ENCODE measurements at places on chromosomes 13 and 19. TPM values are rescaled to one million over a fixed set of nuclear protein-coding genes. Genes with fewer than 3 reads are reported as not detected.

- DNase-seq: peak; percentile 42
These were observed 10.6 kb downstream of the CAPN12 start for GRCh38 chr19:38733493-38734175.

- no peak for DNase-seq
These were observed 11.8 kb upstream of the ZNF543 start for GRCh38 chr19:57308514-57308913.

DNA sequence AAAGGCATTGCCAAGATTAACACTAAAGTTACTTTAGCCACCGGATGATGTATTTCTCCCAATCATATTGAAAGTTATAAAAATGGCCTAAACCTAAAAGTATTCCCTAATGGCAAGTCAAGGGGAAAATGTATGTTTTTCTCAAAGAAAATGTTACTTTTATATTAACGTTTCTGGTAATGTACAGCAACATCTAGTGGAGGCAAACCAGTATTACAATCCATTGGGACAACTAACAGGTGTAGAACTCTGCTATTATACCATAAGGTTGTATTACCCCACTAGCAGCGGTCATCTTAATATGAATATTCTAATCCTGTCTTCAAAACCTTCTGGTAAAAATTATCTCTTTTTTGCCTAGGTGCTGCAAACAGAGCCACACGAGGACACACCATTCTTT lies 69.2 kb downstream of the ZNF100 start:
- DNase-seq: no peak

HAUS8 gene
- 10.8 TPM for total RNA-seq

DNA sequence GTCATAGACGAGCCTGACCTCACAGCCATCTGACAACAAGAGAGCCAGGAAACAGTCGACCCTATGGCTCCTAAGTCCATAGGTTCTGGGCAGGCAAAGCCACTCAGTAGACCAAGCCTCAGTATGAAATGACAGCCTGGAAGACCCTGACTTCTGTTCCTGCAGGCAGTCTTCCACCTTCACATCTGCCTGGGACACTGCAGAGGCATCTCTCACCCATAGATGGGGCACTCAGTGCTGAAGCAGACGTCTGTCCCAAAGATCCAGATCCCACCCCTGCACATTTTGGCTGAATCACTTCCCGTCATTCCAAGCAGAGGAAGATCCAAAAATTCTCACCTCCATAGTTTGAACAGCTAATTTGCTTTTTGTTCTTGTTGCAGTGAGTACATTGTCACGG lies 139.3 kb upstream of the ZNF507 start:
- no peak for DNase-seq

- DNase-seq: no peak
These were observed 5.4 kb upstream of the PPP1R37 start for GRCh38 chr19:45087531-45087930.

DNA sequence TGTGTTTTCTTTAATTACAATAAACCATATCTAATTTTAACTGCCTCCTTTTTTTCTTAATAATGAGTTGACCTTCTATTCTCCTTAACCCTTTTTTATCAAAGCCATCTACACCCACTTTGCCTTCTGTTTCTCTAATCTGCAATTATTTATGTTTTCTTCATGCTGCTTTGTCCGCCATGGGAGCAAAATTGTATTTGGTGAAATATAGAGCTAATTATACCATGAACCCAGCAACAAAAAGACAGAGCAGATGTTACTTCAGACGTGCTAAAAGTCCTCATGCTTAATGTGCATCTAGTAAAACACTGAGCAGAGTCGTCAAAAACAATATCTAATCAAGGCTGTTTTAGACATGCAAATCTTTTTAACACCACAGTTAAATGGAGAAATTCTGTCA lies 264.7 kb downstream of the DACH1 start:
- no peak for DNase-seq

GRCh38 chr13:44865722-44866410 lies 123.4 kb downstream of the NUFIP1 start:
- no peak for DNase-seq

MCF2L gene
- total RNA-seq: 115 TPM

- DNase-seq: no peak
These were observed 16.0 kb upstream of the CCL25 start for GRCh38 chr19:8036434-8037099.

IRS2 gene
- 6.0 TPM for total RNA-seq

DNA sequence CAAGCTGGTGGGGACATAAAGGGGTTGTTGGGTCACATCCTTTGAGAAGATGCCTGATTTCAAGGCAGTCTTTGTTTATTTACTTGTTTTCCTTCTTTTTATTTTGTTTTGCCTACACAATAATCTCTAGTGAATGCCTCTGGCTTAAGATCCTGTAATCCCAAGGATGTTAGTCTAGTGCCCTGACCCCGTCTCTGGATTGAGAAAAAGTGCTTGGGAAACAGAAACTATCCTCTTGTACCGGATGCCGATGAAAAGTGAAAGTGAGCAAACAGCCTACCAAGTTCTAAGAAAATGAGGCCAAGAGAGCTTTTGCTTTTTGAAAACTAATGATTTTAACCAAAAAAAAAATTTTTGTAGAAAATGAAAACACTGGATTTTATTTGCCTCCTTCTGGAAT lies 42.1 kb upstream of the C1QTNF9 start:
- no peak for DNase-seq

GRCh38 chr13:66528180-66528579 lies 702.0 kb downstream of the PCDH9 start:
- no peak for DNase-seq

DNA sequence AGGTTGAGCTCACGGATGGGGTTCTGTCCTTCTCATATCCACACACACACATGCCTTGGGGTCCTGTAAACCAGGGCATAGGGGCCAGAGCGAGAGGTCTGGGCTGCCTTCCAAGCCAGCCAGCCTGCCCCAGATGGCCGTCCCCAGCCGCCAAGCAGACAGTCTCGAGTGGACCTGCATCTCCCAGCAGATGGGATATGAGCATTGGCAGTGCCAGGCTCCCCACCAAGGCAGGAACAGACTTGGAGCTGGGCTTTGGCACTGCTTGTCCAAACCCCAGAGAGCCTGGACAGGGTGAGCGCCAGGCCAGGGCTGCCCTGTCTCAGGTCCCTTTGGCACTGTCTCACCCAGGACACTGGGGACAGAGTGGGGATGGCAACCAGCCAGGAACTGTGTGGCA lies 130.4 kb downstream of the DPF1 start:
- no peak for DNase-seq

GRCh38 chr19:2680808-2681207 lies 21.7 kb downstream of the GNG7 start:
- DNase-seq: no peak

- DNase-seq: peak; percentile 55
These were observed 500 bp upstream of the JUNB start for GRCh38 chr19:12790628-12791344.

CATSPERD gene
- not detected for total RNA-seq

KLF1 gene
- total RNA-seq: not detected

DNA sequence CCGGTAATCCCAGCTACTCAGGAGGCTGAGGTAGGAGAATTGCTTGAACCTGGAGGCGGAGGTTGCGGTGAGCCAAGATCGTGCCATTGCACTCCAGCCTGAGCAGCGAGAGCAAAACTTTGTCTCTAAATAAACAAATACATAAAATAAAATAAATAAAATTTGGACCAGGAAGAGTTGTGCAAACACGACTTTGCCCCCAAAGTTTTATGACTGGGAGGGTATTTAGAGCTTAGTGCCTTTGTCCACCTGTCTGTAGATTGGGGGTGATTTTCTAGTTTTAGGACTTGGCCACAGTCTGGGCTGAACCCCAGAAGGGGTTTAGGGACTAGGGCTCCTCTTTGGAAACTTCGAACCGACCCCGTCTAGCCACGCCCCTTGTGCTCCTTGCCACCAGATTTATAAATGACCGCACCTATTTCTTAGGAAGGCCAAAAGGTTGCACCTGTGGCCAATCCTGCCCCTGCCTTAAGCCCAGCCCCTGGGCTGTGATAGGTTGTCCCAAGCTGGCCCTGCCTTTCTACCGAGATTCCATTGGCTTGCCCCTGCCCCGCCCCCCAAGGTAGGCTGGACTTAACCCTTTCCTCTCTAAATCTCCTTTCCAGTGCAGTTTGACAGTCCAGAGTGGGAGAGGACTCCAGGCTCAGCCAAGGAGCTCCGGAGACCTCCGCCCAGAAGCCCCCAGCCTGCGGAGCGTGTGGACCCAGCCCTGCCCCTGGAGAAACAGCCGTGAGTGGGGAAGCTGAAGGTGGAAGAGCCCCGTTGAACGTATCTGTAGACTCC lies 5.3 kb downstream of the SHD start:
- DNase-seq: no peak

GRCh38 chr13:66826398-66826797 lies 403.7 kb downstream of the PCDH9 start:
- DNase-seq: no peak

DNA sequence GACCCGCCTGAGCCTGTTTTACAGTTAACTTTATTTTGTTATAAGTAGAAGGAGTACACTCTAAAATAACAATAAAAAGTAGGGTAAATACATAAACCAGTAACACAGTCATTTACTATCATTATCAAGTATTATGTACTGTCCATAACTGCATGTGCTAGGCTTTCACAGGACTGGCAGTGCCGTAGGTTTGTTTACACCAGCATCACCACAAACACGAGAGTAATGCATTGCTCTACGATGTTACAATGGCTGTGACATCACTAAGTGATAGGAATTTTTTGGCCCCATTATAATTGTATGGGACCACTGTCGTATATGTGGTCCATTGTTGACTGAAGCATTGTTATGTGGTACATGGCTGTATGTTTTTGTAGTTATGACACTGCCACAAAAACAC lies 41.3 kb upstream of the SLC7A9 start:
- DNase-seq: no peak

GRCh38 chr13:30364876-30365275 lies 57.4 kb upstream of the UBE2L5 start:
- no peak for DNase-seq

- DNase-seq: peak; percentile 77
These were observed 15.8 kb downstream of the ARRDC2 start for GRCh38 chr19:18023622-18024251.

ZNF85 gene
- 12.2 TPM for total RNA-seq

ZNF229 gene
- total RNA-seq: 7.7 TPM

SLAIN1 gene
- 9.5 TPM for total RNA-seq

GRCh38 chr19:45005787-45006186 lies 4.5 kb downstream of the RELB start:
- DNase-seq: no peak

- DNase-seq: peak; percentile 89
These were observed 2.1 kb downstream of the DAPK3 start for GRCh38 chr19:3968556-3969434.

EFNB2 gene
- total RNA-seq: 26.4 TPM

GRCh38 chr13:19955873-19956559 lies 2.5 kb upstream of the ZMYM2 start:
- no peak for DNase-seq

DNA sequence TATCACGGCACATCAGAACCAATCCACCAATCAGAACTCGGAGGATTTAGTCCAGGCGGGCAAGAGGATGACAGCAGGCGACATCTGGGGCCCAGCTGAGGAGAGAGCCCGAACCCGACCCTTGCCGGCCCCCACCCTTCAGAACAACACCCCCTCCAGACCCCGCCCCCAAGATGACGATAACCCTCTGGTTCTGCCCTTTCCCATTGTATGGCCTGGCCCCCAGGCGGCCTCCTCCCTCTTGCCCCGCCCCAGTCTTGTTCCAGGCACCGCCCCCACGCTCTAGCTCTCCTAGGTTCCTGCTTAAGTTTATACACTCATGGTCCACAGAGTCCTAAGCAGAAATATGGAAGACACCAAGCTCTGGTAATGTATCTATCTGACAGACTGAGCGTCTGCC lies 2.8 kb upstream of the ZNF83 start:
- DNase-seq: no peak

GRIN3B gene
- not detected for total RNA-seq

ZNF69 gene
- 17.9 TPM for total RNA-seq

KIR2DL1 gene
- not detected for total RNA-seq

SHKBP1 gene
- total RNA-seq: 61.2 TPM

- no peak for DNase-seq
These were observed 69.7 kb upstream of the UBL3 start for GRCh38 chr13:29920025-29920643.

- DNase-seq: no peak
These were observed 1266.2 kb downstream of the SLITRK5 start for GRCh38 chr13:88937384-88937783.

All from ureter (tissue), 1 donor.